ENCODE measurements at places on chromosomes 7 and 10.

- no peak for DNase-seq
Observed at GRCh38 chr10:69474742-69475432, 23.6 kb downstream of the TSPAN15 start.

DNA sequence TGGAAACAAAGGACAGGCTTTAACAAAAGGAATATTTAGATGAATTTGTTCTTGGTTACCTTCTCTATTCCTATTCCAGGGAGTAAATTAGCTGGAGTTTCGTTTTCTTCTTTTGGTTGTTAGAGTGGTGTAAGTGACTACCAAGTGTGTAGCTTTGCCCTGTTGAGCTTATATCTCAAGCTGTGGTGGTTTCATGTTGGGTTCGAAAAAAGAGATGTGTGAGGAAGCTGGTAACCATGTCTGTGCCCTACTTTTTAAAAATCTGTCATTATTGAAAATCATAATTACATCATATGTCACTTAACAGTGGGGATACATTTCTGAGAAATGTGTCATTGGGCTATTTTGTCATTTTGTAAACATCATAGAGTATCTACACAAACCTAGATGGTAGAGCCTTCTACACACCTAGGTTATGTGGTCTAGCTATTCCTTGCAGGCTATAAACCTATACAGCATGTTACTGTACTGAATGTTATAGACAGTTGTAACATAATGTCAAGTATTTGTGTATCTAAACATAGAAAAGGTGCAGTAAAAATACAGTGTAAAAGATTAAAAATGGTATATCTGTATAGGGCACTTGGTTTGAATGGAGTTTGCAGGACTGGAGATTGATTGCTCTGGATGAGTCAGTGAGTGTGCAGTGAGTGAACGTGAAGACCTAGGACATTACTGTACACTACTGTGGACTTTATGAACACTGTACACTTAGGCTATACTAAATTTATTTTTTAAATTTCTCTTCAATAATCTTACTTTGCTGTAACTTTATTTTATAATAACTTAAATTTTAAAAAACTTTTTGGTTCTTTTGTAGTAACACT, 90.4 kb downstream of the SEPTIN7 start:
- no peak for DNase-seq

- DNase-seq, result no peak
Observed at GRCh38 chr7:140638173-140638791, 2.3 kb downstream of the DENND2A start.

DNA sequence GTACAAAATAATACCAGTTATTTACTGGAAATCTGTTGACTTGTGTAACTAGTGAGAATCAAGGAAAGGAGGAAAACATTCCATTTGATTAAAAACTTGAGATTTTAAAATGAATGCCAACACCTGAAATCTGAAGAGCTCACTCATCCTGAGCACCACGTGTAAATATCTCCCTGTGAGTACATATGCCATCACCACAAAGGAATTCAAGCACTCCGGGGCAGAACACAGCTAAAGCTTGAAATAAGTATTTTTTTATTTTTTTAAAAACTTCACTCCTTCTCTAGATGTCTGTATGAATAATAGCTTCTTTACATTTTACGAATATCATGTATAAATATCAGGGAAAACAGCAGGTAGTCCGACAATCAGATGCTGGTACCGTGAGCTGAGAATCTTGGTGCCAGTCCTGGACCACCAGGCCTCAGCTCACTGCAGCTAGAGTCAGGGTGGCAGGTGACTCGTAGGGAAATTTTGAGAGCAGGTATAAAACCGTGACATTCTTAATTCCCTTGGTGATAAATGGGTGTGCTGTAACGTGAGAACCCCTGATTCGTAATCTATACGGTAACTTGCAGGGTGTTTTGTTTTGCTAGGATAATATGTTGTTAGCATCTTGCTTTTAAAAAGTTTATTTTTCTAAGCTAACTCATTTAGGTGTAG, 12.7 kb downstream of the LMTK2 start:
- DNase-seq, result no peak

DNA sequence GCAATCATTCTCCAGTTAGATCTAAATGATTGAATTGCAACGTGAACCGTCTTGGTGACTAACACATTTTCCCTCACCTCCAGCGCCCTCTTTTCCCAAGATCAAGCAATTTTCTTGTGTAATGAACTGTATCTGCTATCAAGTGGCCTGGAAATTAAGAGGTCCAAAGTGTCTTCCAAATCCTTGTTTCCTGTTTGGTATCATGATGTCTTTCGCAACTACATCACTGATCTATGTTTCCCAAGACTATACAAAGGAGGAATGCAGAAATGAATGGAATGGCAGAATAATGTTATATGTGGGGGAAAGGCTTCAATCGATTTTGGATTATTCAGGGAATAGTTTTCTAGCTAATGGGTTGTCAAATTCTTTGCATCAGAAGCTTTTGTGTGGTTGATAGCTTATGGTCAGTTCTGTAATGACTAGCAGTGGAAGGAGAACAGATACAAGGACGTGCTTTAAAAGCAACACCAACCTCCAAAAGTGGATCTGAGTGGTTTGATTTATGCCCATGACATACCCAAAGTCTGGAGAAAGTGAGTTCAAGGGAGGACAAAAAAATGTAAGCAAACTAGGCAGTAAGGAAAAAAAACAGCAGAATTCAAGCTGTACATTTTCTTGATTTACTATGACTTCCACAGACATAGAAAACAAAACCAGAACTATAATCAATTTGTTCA, 14.6 kb upstream of the ZEB1 start:
- no peak for DNase-seq
